Urinary bladder (tissue), 4 donors: ENCODE measurements at places on chromosomes 1 and 21. TPM values are rescaled to one million over a fixed set of nuclear protein-coding genes. Genes with fewer than 3 reads are reported as not detected.

GRCh38 chr1:159869173-159869572 is 6.7 kb upstream of the VSIG8 start:
- DNase-seq = no peak

GRCh38 chr1:234628089-234628488 is 18.1 kb upstream of the IRF2BP2 start:
- DNase-seq = no peak

RGS13 gene
- polyA plus RNA-seq = 0.72 TPM

DNA sequence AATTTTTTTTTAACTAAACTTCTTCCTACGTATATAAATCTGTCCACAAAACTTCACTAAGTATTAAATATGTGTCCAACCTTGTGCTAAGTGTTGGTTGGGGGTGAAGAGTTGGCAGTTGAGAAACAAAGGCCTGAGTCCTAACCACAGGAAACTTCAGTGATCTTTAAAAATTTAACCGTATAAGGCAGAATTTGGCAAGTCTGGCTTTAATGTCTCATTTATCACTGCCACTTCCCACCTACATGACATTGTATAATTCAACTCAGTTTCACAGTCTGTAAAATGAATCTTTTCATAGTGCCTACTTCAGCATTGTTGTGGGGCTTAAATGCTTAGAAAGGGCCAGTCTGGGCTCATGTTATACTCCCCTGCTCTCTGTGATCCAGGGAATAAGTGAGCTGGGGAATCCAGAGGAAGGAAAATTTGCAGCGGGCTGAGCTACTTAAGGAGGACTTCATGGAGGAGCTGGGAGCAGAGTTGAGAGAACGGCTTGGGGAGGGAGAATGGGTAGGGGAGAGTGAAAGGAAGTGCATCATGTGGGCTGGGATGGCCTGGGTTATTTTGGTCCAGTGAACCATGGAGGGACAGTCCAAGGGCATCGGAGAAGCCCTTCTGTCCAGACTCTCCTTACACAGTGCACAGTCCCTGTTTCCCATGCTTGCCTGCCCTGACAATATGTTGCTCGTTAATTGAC is 14.5 kb downstream of the IFNAR2 start:
- DNase-seq = no peak

- DNase-seq = no peak
These were observed 405 bp upstream of the RAB29 start for GRCh38 chr1:205775717-205776056.

DNA sequence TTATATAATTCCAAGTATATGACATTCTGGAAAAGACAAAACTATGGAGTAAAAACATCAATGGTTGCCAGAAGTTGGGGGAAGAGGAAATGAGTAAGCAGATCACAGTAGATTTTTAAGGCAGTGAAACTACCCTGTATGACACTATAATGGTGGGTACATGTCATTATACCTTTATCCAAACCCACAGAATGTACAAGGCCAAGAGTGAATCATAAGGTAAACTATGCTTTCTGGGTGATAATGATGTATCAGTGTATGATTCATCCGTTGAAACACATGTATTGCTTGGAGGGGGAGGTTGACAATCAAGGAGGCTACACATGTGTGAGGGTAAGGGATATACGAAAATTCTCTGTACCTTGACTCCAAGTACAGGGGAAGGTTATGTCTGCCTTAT is 862.7 kb downstream of the PLA2G4A start:
- DNase-seq = no peak

RHOU gene
- polyA plus RNA-seq = 44.0 TPM

DNA sequence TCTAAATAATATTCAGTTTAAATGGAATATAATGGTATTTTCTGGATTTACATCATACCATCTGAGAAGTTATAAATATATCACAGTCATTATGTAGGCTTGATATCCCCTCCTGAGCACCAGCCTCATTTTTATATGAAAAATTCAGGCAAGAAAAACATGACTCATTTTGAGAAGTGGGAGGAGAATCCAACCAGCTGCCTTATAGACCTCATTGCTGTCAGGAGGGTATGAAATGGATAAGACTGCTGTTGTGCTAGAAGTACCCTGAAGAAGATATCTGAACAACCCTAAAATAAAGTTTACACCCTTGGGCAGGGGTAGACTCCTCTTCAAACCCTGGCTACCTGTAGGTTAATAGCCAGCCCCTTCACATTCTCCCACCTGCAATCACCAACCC is 8.8 kb downstream of the GIPC2 start:
- DNase-seq = no peak

GRCh38 chr1:213600879-213601278 is 386.9 kb upstream of the PROX1 start:
- DNase-seq = no peak

TSPEAR gene
- polyA plus RNA-seq = 0.03 TPM
